AG04450 (cell line): ENCODE measurements at places on chromosomes 5 and 9. TPM values are rescaled to one million over a fixed set of nuclear protein-coding genes. Genes with fewer than 3 reads are reported as not detected.

GRCh38 chr9:13047827-13048587, 231.5 kb downstream of the MPDZ start:
- no peak for DNase-seq

GRCh38 chr5:59799668-59800346, 93.7 kb downstream of the PDE4D start:
- no peak for DNase-seq

GRCh38 chr9:98890256-98890655, 53.5 kb upstream of the COL15A1 start:
- no peak for DNase-seq

- no peak for DNase-seq
These were observed 4.5 kb upstream of the PCA3 start for GRCh38 chr9:76759732-76760131.

DNA sequence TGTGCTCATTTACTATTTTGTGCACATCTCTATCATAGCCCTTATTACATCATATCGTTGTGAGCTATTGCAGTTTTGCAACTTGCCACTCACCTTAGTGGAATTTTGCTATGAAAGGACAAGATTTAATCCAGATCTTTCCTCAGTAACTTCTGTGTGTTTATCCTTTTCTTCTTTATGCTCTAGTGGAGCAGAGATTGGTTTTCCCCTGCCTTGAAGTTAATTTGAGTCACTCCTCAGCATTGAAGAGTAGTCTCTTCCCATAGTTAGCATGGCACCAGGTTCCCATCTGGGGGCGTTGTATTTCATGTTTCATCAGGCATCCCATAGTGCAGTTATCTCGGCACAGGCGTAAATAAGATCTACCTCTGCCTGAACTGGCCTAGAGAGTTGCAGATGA, 510.4 kb downstream of the PSAT1 start:
- DNase-seq = no peak

DNA sequence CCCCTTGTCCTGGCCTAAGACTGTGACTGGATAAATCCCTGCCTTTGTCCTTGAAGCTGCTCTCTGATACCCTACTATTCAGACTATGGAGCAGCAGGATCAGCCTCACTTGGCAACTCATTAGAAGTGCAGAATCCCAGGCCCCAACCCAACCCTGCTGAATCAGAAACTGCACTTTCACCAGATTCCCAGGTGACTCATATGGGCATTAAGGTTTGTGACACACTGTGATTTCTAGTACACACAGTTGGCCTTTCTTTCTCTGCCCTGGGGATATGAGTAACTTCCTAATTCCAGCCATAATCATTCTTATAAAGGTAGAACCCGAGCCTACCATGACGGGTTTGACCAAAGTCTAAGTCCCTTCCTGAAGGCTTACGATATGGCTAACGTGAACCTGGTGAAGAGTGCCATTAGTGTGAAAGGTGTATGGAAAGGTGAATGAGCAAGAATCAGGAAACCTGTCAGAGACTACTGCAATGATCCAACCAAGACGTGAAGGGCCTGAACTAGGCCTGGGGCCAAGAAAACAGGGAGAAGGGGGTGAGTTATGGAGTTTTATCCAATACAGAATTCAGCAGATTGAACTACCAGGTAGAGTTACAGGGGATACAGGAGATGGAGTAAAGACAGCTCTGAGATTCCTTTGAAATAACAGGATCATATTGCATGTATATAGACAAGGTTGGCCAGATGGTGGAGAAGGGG, 533.0 kb downstream of the BNC2 start:
- peak; percentile 65 for DNase-seq

GRCh38 chr9:3263698-3264097, 262.1 kb downstream of the RFX3 start:
- DNase-seq = no peak

DNA sequence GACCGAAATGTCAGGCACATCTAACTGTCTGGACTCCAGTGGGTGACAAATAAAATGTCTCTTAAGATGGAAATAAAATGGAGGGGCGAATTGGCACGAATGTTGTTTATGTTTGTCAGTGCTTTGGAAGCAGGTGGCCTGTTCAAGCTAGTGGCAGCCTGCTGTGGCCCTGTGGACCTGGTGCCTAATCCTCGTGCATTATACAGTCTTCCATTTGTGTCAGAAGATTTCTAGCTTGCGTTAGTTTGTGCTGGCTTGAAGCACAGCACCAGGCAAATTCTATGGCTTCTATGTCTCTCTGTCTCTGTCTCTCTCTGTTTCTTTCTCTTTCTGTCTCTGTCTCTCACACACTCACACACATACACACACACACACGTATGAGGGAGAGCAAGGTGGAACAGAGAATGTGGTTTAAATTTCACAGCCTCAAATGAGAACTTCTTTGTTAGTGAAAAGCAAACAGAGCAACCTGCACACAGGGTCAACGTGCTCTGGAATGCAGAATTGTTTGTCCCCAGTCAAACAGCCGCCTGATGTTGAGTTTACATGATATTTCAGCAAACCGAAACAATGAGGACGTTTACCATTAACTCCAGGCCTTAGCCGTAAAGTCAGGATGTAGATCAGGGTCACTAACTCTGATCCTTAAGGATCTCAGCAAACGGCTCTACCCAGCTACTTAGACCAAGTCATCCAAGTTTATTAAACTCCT, 39.0 kb upstream of the CD180 start:
- no peak for DNase-seq

DNA sequence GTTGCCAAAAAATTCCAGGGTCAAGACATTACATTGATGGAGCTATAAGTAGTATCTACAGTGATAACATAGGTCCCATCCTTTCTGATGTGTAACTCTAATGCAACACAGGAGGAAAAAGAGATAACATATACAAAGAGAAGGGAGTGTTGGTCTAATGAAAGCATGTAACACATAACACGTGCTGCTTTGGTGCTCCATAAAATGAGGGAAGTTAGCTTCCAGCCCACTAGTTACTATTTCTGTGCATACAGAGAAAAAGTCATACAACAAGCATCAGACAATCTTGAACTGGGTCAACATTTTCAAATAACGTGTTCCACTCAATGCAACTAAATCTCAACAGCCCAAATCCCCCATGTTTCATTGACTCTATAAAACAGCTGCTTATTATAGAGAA, 11.7 kb downstream of the MLLT3 start:
- no peak for DNase-seq

- DNase-seq = no peak
These were observed 11.7 kb downstream of the ARPC5L start for GRCh38 chr9:124873664-124874063.

GRCh38 chr9:89467278-89467625, 30.7 kb downstream of the SEMA4D start:
- DNase-seq = no peak

- DNase-seq = no peak
These were observed 8.7 kb downstream of the TTC39B start for GRCh38 chr9:15298362-15298761.

DNA sequence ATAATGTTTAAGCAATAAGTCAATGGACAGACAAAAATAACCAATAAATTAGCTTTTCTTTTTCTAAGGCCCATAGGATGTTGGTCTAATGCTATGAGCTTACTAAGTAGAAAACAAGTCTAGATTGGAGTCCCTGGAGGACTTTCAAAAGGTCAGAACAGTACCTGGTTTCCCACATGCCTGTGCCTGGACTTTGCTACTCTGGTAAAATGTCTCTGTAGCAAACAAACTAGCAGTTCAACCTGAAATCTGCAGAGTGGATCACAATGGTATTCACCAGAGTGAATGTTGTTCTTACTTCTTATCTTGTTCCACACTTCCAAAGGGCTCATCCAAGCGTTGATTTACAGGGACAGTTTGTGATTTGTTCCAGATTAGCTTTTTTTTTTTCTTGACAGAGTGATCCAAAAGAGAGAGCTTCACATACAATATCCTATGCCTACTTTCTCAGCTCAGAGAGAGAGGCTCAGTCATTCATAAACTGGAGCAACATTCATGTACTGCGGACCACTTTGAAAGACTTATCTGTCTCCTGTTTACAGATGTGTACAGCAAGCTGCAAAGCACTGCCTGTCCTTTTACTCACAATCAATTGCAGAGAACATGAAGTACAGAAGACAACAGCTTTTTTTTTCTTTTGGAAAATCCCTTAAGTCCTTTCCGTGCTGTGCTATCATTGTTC, 466.1 kb downstream of the SPATA31D1 start:
- no peak for DNase-seq

DNA sequence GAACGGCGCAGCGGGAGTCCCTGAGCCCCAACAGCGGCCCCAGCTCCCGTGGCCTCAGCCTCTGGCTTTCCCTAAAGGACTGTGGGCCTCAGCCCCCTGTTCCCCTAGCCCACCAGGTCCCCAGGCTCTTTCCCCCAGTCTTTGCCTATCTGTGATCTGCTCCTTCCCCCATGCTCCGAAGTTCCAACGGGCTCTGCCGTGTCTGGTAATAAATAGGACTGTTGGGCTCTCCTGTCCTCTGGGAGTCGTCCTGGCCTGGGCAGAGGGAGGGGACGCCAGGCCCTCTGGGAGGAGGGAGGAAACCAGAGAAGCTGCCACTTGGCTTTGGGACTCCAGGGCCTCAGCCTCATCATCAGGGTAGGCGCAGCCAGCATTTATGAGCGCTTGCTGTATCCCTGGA, 28.1 kb downstream of the ADGRD2 start:
- DNase-seq = no peak

- DNase-seq = peak; percentile 4
These were observed 30.4 kb downstream of the GNG10 start for GRCh38 chr9:111691672-111692329.

- DNase-seq = no peak
These were observed 154.2 kb downstream of the TMC1 start for GRCh38 chr9:72675586-72675985.

DNA sequence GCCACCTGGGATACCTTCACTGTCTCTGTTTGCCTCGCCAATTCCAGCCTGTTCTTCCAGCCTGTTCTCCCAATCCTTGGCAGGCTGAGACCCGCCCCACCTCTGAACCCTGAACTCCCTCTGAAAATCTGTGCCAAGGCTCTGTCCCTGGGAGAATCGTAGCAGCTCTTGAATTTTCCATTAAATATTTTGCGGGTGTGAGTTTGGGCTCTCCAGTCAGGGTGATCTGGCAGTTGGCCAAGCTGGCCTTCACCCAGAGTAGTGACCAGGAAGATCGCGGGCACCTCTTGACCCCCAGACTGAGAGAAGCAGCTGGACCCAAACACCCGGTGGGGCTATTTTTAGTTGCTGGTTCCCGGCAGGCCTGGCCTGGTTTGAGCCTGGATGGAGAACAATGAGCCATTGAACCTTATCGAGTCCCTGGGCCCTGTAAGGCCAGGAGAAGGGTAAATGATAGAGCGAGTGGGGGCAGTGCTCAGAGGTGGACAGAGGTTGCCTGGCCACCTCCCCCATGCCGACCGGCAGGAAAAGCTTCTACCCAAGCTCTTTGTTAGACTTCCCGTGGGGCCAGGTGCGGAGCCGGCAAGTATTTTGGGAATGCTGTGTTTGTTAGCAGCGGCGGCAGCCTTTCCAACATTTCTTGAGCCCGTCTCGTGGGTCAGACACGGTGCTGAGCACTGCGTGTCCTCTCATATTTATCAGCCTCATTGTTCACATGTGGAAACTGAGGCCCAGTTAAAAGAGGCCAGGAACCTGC, 146.2 kb downstream of the RGS3 start:
- no peak for DNase-seq

- DNase-seq = no peak
These were observed 38.6 kb downstream of the CRB2 start for GRCh38 chr9:123394291-123395235.

DNA sequence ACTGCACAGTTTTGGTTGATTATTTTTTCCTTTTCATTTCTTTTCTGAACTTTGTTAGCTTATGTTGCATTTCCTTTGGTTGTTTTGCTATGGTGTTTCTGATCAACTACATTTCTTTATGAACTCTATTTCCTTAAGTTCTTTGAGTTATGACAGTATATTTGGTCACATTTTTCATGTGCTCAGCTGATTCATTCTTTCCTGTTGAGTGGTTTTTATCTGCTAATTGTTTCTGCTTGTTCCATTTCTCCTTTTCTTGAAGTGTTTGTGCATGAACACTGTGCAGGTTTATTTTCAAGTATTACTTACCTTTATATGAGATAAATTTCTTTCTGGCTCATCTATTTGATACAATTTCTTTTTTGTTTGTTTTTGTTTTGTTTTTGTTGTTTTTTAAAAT, 50.9 kb upstream of the MACIR start:
- no peak for DNase-seq

GRCh38 chr9:113705928-113706519, 170.1 kb upstream of the ZNF618 start:
- no peak for DNase-seq

- no peak for DNase-seq
These were observed 1.2 kb downstream of the FXN start for GRCh38 chr9:69036799-69037198.

GRCh38 chr5:44787731-44788130, 21.0 kb upstream of the MRPS30 start:
- no peak for DNase-seq

DNA sequence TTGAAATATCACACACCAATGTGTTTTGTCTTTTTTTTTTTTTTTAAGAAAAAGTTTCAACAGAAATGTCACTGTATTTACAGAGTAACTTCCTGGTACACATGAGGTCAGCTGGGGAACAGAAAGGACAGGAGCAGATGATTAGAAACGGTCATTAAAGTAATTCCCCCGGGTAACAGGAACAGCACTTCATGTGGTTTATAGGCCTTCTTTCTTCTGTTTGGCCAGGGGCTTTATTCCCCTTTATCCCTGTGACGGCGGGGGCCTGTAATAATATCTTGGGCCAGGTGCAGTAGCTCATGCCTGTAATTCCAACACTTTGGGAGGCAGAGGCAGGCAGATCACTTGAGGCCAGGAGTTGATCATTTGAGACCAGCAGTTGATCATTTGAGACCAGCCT, 30.5 kb upstream of the MSH3 start:
- no peak for DNase-seq

DNA sequence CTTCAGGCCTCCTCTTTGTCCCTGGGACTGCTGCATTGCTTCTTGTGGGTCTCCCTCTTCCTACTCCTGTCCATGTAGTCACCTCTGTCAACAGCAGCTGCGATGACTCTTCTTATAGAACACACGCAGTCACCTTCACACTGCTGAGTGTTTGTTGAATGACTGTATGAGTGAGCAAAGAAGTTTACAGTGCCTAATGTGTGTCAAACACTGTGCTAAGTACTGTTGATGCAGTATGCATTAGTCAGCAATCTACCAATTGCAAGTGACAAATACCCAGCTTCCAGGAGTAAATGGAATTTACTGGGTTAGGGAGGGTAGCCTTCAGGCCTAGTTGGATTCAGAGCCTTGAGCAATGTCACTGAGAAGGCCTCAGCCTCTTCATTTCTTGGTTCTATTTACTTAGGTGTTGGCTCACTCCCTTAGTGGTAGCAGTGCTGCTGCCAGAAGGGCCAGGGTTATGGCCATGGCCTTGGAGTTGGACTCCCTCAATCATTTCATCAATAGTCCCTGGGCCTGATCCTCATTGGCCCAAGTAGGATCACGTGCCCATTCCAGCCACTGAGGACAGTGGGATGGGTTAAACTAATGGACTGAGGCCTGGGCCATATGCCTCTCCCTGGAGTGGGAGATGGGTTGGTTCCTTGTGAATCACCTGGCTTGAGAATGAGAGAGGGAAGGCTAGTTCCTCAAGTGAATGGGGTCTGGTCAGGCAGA, 93.5 kb downstream of the RGS3 start:
- DNase-seq = no peak

MOCS2 gene
- 53.3 and 79.6 TPM in 2 replicates for polyA plus RNA-seq

ZNF879 gene
- polyA plus RNA-seq = 1.9 and 3.1 TPM in 2 replicates

OR1Q1 gene
- polyA plus RNA-seq = 0.14 and 0.31 TPM in 2 replicates

NINJ1 gene
- 26.8 and 47.4 TPM in 2 replicates for polyA plus RNA-seq

RUFY1 gene
- 24.1 and 31.1 TPM in 2 replicates for polyA plus RNA-seq

PDLIM4 gene
- 43.4 and 64.2 TPM in 2 replicates for polyA plus RNA-seq

ZNF883 gene
- 1.3 and 1.5 TPM in 2 replicates for polyA plus RNA-seq

CSNK1G3 gene
- 28.5 and 40.9 TPM in 2 replicates for polyA plus RNA-seq
